GM23248 (cell line): ENCODE measurements at places on chromosomes 6 and 20. TPM values are rescaled to one million over a fixed set of nuclear protein-coding genes. Genes with fewer than 3 reads are reported as not detected.

SLC24A3 gene
- total RNA-seq, result not detected in 2 replicates

FAM217A gene
- total RNA-seq, result not detected in 2 replicates

DNA sequence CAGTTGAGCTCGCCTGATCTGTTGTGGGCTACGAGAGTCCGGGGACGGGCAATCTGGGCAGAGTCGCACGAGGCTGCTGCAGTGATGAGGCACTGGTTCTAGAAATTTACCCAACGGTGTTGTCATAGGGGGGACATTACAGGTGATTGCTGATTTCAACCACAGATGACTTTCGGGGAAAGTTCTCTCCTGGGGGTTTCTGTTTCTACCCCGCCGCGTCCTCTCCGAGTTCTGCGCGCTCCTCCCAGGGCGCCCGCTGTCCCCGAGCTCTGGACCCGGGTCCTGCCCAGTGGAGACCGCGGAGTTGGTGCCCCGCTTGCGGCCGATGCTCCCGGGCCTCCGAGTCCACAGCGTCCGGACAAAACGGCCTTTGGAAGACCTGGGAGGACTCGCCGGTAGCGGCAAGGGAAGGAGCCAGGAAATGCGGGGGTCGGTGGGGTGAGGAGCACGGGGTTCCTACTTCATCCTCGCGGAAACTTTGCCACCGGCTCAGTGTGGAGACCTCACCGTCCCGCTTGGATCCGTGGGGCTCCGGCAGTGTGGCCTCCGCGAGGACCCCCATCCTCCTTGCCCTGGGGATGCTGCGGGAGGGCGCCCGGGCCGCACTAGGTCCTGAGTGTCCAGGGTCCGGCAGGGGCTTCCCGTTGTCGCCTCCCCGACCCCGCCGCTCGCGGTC lies 12.3 kb upstream of the RAET1L start:
- DNase-seq, result peak; percentile 19

- DNase-seq, result no peak
Observed at GRCh38 chr6:28235912-28236452, 10.9 kb downstream of the ZSCAN9 start.

GRCh38 chr6:455006-455585 lies 63.5 kb downstream of the IRF4 start:
- DNase-seq, result no peak

CD93 gene
- total RNA-seq, result not detected in 2 replicates

TRIM10 gene
- total RNA-seq, result 0.11 TPM in 1 of 2 replicates, not detected in the other

GRCh38 chr6:126913651-126914050 lies 204.8 kb upstream of the RSPO3 start:
- no peak for DNase-seq

WFDC5 gene
- total RNA-seq, result not detected in 2 replicates

GRCh38 chr20:45576995-45577394 lies 2.1 kb downstream of the WFDC8 start:
- DNase-seq, result peak; percentile 39

MPIG6B gene
- not detected in 2 replicates for total RNA-seq

STX7 gene
- 47.2 and 61.5 TPM in 2 replicates for total RNA-seq

DNA sequence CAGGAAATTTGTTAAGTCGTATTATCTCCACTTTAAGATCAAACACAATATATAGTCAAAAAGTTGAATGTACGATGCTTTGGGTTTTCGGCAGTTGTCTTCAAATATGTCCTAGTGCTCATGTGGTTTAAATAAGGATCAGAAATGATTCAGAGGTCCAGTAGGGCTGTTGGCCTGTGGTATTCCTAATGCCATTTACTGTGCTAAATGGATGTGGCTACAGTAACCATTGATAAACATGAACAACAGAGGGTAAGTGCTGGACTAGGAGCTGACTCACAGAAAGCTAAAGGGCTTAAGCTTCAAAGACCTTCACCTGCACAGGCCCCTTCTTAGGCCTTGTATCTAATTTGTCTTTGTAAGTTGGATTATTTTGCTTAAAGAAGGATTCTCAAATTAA lies 80.5 kb upstream of the TPD52L1 start:
- no peak for DNase-seq

- no peak for DNase-seq
Observed at GRCh38 chr6:46882645-46883044, 39.1 kb downstream of the ADGRF5 start.

FABP7 gene
- total RNA-seq, result not detected in 2 replicates

GRCh38 chr6:144064402-144065212 lies 30.8 kb downstream of the SF3B5 start:
- DNase-seq, result peak; percentile 43

LY6G6F gene
- not detected in 2 replicates for total RNA-seq

GRCh38 chr20:17635332-17636244 lies 46.5 kb downstream of the RRBP1 start:
- peak; percentile 75 for DNase-seq

DNA sequence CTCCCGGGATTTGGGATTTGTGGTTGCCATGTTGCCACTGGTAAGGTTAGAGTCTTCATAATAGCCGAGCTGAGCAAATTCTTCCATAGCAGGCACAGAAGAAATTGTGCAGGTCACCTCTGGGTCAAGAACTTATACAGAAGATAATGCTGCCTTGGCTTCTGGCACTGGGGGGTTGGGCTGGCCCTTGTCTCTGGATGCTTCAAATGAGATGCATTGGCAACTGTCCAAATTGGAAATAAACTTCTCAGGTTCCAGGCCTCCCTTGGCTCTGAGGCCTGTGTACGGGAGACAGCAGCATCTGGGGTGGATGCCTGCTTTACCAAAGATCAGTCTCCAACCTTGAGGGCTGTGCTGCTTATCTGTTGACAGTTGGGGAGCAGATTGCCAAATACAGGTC lies 26.2 kb downstream of the MYO6 start:
- no peak for DNase-seq

DNA sequence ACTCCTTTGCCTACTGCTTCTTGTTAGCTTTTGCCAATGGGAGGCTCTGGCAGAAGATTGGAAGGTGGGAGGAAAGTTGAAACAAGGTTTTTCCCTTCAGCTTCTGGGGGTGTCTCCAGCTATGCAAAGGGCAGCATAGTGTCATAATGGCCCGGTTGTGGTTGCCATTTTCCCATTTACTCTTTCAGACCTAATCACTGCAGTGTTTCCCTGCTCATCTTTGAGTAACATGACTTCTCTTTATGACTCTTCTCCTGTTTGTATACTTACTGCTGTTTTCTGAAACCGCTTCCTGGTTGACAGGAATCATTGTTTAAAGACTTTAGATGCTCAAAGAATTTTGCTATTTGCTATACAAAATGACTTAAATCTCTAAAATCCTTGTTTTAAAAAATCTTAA lies 19.9 kb downstream of the NRN1 start:
- no peak for DNase-seq

DNA sequence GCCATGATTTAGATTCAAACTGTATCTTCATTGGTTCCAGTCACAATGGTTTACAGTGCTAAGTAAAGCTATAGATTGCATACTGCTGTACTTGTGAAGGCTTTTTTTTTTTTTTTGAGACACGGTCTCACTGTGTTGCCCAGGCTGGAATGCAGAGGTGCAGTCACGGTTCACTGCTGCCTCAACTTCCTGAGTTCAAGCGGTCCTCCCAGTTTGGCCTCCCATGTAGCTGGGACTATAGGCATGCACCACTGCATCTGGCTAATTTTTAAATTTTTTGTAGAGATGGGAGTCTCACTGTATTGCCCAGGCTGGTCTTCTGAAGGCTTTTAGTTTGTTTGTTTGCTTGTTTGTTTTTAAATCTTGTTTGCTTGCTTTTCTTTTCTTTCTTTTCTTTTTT lies 24.9 kb downstream of the ITCH start:
- no peak for DNase-seq

POU3F2 gene
- total RNA-seq, result not detected in 2 replicates
